ENCODE measurements at places on chromosomes 13 and 19. TPM values are rescaled to one million over a fixed set of nuclear protein-coding genes. Genes with fewer than 3 reads are reported as not detected.

The SLITRK6 gene
- total RNA-seq: 7.3 TPM

The CRB3 gene
- total RNA-seq: 148 TPM

The PGLYRP1 gene
- total RNA-seq: not detected

The SIGLEC10 gene
- total RNA-seq: 1.3 TPM

The FRY gene
- 13.7 TPM for total RNA-seq

The CLIP3 gene
- total RNA-seq: 10.6 TPM

The CYP2F1 gene
- not detected for total RNA-seq
